Central memory CD8-positive, alpha-beta T cell (primary cell): ENCODE measurements at places on chromosomes 11 and 22.
A peak's percentile ranks its signal among the peaks of the same experiment; 100 is the strongest.

DNA sequence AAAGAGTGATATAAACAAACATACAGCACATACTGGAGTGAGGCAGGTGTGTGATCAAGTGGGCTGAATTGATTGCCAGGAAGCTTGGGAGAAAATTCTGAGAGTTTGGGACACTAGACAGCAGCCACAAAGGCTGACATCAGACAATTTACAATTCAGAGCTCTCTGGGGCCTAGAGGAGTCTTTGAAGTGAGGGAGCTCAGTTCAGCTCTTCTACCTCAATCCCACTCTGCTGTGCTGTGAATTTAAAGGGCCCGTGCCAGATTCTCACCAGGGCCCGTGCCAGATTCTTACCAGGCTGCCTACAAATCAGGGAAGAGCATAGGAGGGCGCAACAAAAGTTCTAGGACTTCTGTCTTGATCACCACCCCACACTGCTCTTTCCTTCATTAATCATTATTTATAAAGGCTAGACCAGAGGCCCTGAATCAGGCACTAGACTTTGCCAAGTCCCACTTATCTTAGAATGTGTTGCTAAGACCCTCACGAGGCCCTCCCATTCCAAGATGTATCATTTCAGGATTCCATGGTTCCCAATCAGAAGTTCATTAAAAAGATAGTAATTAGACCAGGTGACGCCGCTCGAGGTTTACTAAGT lies 112.4 kb downstream of the KIRREL3 start:
- no peak for DNase-seq

DNA sequence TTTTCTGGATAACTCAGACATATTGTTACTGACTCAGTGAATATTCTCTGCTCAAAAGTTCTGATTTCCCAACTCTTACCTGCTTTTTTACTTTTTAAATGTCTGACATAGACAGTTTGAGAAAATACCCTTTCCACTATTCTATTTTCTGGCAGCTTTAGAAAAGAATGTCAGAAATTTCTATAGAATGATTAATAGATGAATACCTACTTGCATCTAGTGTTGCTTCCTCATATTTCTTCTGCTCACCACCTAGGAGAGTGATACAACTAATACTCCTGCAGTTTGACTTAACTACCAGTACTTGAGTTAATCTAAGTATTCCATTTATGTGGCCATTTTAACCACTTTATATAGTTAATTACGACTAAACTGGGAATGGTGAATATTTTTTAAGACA lies 55.2 kb downstream of the KDM2A start:
- no peak for DNase-seq

GRCh38 chr11:119091178-119091577 lies 6.5 kb downstream of the HMBS start:
- DNase-seq: no peak

GRCh38 chr11:113664981-113665710 lies 41.0 kb downstream of the TMPRSS5 start:
- no peak for DNase-seq

DNA sequence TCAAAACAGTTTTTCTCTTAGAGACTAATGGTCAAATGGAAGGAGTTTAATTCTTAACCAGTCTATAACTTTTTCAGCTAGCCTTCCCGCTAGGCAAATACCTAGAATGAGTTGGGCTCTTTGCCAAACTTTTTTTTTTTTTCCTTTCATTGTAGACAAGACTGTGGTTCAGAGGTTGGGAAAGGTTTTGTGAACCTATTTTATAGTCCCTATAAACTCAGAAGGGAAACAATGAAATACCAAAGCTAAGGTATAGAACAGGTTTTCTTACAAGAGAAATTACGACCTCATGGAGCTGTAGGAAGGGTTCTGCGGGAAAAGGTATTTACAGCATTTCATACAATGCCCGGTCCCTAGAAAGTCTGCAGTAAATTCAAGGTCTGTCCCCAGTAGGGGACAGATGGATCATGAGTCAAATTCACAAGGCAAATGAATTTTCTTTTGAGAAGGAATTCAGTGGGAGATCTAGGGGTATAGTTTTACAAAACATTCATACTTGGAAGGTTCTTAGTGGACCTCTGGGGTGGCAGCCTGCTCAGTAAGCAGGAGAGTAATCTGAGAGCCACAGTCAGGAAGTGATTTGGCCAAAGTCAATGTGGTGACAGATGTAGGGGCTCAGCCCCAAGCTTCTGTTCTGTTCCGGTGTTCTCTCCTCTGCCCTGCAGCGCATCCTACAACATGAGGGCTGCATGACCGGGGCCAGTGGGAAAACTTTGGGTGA lies 146.8 kb downstream of the DBX1 start:
- DNase-seq: no peak

- DNase-seq: no peak
These were observed 1.6 kb upstream of the DDX10 start for GRCh38 chr11:108663154-108663877.

- DNase-seq: no peak
These were observed 596.0 kb downstream of the INSC start for GRCh38 chr11:15710580-15711275.

GRCh38 chr11:94697156-94697555 lies 71.0 kb upstream of the AMOTL1 start:
- DNase-seq: no peak

- DNase-seq: no peak
These were observed 36.1 kb downstream of the C2CD3 start for GRCh38 chr11:74134661-74135060.

- DNase-seq: no peak
These were observed 1270.6 kb downstream of the LRRC4C start for GRCh38 chr11:40188848-40189247.

- DNase-seq: peak; percentile 21
These were observed 36.9 kb upstream of the SLC36A4 start for GRCh38 chr11:93234602-93235207.

- DNase-seq: peak; percentile 74
These were observed 50.3 kb downstream of the CD6 start for GRCh38 chr11:61021661-61022212.

DNA sequence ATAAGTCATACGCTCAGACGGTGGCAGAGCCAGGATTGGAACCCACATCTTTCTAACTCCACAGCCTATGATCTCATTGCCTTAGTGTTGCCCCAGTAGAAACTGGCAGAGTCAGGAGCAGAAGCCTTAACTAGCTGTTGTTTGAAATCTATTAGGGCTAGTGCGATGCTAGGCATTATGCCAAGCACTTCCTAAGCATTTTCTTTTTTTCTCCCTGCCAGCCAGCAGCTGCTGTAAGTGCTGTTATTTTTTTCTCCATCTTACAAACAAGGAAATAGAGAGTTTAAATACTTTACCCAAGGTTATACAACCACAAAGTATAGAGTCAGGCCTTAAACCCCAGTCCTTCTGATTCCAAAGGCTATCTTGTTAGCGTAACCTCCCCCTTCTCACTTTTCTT lies 161.0 kb upstream of the SORL1-AS1 start:
- no peak for DNase-seq

DNA sequence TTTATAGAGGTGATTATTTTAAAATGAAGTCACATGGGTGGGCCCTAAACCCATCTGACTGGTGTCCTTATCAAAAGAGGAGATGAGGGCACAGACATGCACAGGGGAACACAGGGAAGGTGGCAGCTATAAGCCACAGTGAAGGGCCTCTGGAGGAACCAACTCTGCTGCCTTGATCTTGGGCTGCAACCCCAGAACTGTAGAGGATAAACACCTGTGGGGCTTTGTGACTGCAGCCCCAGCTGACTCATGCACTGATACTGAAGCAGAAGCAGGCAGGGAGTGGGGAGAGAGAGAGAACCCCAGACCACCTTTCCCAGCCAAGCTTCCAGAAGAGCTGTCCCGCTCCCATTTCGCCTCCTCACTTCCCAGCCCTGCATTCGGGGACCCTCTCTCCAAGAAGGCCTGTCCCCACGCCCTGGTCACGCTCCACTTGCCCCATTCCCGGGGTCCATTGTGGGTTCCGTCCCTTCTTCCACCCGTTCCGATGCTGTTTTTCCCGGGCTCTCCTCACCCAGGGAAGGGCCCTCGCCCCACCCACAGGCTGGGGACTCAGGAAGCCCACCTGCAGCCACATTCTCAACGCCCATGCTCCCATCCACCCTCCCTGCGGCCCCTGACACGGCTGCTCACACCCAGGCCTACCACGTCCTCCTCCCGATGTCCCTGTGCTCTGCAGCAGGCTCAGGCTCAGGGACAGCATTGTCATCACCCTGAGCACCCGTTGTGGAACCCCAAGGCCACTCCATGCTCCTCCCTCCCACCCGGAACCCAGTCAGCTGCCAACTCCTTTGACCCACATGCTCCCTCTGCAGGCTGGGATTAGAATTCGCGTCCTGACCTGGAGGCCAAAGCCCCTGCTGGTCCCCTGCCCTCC lies 90.8 kb upstream of the SHANK2 start:
- no peak for DNase-seq

GRCh38 chr11:104073950-104074705 lies 37.7 kb downstream of the DDI1 start:
- DNase-seq: no peak
